Right ventricle myocardium inferior (tissue), 1 donor: ENCODE measurements at places on chromosomes 4 and X. TPM values are rescaled to one million over a fixed set of nuclear protein-coding genes. Genes with fewer than 3 reads are reported as not detected.
A peak's percentile ranks its signal among the peaks of the same experiment; 100 is the strongest.

GRCh38 chrX:130654409-130654950 is 248.5 kb downstream of the ENOX2 start:
- DNase-seq = no peak

FAT1 gene
- 55.2 TPM for total RNA-seq

- DNase-seq = peak; percentile 13
These were observed 26.5 kb downstream of the HAND2 start for GRCh38 chr4:173503330-173504180.

GAGE12F gene
- total RNA-seq = not detected

DNA sequence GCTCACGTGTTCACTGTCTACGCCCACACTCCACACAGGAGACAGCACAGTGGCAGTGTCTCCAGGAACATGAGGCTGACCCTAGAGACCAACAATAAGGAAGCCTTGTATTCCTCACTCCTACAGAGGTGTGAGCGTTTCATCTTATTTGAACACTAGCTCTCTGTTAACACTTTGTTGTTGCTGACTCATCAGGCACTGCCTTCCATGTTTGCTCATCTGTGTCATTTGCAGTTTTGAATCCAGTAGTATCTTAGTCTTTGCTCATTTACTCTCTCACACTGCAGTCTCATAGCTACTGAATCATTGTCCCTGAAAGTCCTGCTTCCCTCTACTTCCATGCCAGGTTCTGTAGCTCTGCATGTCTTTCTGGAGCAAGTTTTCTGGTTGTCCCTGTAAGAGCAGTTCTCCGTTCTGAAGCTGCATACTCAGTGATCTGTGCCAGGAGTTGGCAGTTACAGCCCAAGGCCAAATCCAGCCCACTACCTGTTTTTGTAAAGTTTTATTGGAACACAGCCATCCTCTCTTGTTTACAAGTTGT is 80.3 kb upstream of the DCLK2 start:
- no peak for DNase-seq

DNA sequence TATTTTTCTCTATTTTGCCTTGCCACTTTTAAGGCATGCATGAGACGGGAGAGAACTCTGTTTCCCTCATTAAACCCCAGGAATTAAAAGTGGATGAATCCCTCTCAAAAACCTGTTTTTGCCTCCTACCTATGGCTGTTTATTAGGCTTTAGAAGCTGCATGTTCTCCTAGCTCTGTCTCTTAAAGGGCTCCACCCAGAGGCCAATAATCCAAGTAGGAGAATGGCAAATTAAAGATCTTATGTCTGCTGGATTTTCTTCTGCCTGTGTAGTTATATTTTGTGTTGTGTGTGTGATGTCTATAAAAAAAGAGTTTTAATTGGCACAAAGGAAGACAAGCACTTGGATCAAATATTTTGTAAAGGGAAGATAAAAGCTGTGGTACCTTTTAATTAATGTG is 32.4 kb downstream of the MAGEC1 start:
- no peak for DNase-seq

HDX gene
- total RNA-seq = 0.87 TPM

GRCh38 chr4:100657187-100657586 is 139.4 kb upstream of the EMCN start:
- no peak for DNase-seq

CAPN6 gene
- 0.05 TPM for total RNA-seq

- DNase-seq = no peak
These were observed 126.5 kb downstream of the QDPR start for GRCh38 chr4:17385403-17385802.

- DNase-seq = no peak
These were observed 26.2 kb upstream of the GPR78 start for GRCh38 chr4:8553991-8554405.

GRCh38 chr4:18980516-18981233 is 959.1 kb upstream of the LCORL start:
- no peak for DNase-seq

DNA sequence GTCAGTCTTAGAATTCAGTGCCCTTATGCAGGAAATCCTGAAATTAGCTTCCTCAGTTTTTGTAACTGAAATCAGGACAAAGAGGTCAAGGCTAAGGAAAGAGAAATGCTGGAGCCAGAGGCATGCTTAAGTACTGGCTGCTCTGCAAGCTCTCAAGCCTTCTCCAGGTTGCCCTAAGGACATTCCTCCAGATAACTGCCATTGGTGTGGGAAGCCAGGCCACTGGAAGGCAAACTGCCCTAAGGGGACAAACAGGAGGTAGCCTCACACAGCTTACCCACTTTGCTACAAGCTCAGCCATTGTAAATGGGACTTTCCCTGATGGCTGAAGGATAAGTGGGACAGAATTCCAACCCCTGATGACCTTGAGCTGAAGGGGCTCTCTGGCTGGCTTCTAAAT is 606.9 kb upstream of the PCDH10 start:
- no peak for DNase-seq

- no peak for DNase-seq
These were observed 179.4 kb upstream of the PACRGL start for GRCh38 chr4:20520901-20521300.

GRCh38 chrX:109830704-109831206 is 97.7 kb upstream of the ACSL4 start:
- DNase-seq = no peak

- DNase-seq = no peak
These were observed 26.0 kb downstream of the BEND2 start for GRCh38 chrX:18194688-18195087.
